ENCODE measurements at places on chromosomes 6 and 20.

DNA sequence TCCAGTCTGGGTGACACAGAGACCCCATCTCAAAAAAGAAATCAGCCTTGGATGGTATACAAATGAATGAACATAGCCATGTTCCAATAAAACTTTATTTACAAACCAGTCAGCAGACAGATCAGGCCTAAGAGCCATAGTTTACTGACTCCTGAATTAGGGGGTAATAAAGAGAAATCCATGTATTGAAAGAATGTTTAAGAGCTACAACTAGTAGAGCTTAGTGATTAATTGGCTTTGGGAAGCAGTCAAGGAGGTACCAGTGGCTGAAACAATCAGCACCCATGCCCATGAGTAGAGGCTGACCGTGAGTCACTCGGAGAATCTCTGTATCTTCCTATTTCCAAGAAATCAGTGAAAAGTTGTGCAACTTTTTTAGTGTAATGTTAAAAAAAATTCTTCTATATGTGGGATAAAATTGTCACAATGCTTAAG lies 223.6 kb upstream of the RREB1 start:
- no peak for DNase-seq

GRCh38 chr6:135830452-135830881 lies 21.0 kb upstream of the PDE7B start:
- DNase-seq = no peak

DNA sequence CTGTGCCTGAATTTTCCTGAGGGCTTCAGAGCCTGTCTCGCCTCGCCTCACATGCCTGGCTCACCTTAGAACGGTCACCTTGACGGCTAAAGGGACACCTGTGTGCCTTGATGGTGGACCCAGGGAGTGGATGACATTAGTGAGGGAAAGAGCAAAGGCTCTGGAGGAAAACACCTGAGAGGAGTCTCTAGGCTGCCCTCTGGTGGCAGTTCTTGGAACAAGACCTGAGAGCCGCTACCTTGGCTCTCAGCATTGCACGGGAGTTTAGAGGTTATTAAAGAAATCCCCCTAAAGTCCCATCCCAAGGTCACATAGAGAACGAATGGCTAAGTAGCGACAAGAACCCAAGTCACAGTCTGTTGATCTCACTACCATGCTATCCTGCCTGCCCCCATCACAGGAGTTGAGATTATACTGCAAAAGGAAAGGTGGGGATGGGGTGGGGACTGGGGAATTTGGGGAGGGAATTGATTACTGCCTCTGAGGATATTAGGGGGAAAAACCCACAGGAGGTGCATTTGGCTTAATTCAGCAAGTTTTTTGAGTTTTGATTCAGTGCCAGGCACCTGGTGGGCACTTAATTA lies 7.9 kb upstream of the CDSN start:
- DNase-seq = no peak

DNA sequence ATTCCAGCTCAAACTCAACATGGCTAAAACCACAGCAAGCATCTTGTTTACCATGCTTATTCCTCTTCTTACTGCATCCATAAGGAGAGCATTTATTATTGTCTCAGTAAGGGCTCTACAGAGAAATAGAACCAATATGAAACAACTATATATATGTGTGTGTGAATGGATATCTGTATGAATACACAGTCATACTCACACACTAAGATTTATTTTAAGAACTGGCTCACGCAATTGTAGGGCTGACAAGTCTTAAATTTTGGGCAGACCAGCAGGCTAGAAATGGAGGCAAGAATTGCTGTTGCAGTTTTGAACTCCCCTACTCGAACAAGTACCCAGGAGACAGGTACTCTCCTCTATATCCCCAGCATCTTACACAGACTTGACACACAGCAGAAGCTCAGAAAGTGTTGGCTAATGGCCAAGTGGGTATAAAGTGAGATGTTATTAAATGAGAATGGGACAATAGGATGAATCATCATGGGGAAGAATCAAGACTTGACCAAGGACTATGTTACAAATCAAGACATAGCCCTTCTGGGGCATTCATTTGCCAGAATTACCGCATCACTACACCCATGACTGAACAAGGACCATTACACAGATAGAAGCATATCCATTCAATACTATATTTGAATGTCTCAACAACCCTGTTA lies 13.0 kb downstream of the ZHX3 start:
- no peak for DNase-seq

- DNase-seq = no peak
These were observed 13.1 kb downstream of the QRSL1 start for GRCh38 chr6:106642476-106642875.

- DNase-seq = no peak
These were observed 22.1 kb downstream of the SLC35A1 start for GRCh38 chr6:87494761-87495422.

DNA sequence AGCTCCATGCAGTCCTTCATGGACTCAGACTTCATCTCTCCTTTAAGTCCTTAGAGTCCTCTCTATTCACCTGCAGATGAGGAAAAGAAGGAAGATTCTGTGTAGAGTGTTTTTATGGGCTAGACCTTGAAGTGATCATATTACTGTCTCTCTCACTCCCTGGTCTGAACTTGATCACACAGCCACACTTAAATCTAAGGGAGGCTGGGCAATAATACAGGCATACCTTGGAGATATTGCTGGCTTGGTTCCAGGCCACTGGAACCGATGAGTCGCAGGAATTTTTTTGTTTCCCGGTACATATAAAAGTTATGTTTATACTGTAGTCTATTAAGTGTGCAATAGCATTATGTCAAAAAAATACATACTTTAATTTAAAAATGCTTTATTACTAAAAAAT lies 59.2 kb upstream of the FOXO3 start:
- no peak for DNase-seq

DNA sequence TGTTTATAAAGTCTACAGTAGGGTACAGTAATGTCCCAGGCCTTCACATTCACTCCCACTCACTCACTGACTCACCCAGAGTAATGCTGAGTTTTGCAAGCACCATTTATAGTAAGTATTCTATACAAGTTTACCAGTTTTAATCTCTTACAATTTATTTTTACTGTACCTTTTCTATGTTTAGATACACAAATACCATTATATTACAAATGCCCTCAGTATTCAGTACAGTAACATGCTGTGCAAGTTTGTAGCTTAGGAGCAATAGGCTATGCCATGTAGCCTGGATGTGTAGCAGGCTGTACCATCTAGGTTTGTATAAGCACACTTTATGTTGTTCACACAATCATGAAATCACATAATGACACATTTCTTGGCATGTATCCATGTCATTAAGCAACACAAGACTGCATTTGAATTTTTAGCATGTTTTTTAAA lies 673.6 kb downstream of the CD109 start:
- DNase-seq = no peak

DNA sequence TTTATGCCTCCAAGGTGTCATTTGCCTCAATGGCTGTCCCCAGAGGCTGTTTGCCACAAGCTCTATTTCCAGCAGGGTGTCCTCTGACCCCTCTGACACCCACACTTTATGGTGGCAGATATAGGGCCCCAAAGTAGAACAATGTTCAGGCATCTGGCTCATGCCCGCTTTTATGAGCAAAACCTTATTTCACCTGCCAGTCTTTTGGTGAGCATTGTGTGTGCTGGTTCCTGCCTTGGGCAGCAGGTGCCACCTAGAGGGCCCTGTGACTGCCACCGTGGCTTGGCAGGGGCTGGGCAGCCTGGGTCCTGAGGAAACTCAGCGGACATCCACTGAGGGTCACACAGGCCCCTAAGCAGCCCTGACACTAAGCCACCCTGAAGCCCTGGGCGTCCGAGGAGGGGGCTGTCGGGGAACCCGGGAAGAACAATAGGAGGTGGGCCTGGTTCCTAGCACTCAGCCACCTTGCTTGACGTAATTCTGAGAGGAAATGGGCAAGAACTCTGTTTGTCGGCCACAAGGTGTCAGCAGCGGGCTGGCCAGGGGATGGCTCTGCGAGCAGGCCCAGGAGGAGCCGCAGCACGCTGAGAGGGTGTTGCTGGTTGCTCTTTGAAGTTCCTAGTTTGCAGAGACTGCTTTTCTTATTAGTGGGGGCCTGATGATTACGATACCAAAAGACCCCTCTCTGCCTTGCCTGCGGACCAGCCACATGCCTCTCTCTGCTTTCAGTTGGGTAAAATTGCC lies 148.9 kb downstream of the SCML4 start:
- peak; percentile 62 for DNase-seq

- DNase-seq = no peak
These were observed 11.5 kb upstream of the RPS6KA2 start for GRCh38 chr6:166638573-166638964.

GRCh38 chr6:43515808-43516207 lies 918 bp downstream of the YIPF3 start:
- no peak for DNase-seq

DNA sequence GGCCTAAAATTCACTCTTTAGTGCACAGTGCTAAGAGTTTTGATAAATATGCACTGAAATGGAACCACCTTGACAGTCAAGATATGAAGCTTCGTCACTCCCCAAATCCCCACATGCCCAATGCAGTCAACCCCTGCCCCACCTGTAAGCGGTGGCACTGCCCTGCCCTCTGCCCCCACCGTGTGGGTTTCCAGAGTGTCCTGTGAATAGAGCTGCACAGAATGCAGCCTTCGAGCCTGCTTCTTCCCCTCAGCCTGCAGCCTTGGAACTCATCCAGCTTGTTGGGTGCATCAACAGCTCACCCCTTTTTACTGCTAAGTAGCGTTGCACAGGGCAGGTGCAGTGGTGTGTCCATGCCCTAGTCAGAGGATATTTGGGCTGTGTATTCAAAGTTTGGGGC lies 216.3 kb downstream of the SYNDIG1 start:
- DNase-seq = no peak

GRCh38 chr6:88855541-88856147 lies 107.8 kb downstream of the RNGTT start:
- DNase-seq = no peak

- DNase-seq = no peak
These were observed 8.7 kb downstream of the FNDC11 start for GRCh38 chr20:63562461-63563224.

DNA sequence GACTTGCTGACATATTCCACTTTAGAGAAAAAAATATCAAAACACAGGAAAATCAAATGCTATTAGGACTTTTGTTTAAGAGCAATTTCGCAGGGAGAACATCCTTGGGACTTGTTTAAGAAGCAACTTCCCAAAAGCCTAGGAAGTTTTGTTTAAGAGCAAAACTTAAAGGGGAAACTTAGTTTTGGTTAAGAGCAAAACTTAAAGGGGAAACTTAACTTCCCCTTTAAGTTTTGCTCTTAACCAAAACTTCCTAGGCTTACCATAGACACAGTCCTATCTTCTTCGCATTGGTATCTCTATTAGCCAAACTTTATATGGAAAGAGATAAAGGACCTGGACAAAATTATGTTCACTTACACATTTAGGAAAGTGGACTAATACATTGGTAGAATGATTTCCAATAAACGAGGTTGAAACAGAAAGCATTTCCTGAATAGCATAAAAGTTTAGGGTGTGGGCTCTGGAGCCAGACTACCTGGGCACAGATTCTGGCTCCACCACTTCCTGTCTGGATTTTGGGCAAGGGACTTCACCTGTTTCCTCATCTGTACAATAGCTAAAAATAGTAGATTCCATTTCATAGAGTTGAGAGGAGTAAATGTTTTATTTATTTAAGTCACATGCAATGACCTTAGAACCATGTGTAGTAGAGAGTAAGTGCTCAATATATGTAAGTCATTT lies 15.7 kb downstream of the PAQR8 start:
- DNase-seq = no peak

GRCh38 chr6:131470534-131470933 lies 102.5 kb upstream of the ARG1 start:
- DNase-seq = peak; percentile 33

- DNase-seq = no peak
These were observed 71.4 kb downstream of the VTA1 start for GRCh38 chr6:142218446-142218845.

DNA sequence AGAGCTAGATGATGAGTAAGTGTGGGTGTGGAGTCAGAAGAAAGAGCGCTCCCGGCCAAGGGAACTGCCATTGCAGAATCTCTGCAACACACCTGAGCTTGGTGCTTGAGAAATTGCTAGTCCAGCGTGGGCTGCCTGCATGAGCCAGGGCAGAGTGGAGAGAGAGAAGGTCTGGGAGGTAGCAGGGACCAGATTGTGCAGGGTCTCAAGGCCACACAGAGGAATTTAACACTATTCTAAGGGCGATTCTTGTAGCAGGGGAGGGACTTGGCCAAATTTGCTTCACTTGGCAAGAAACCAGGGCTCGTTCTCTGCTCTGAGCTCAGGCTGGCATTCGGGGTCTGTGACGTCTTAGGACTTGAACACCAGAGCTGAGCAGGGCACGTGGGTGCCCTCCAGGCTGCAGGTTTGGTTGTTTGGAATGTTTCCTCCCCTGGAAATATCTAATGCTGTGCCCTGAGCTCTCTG lies 53.5 kb downstream of the BCAS4 start:
- no peak for DNase-seq

DNA sequence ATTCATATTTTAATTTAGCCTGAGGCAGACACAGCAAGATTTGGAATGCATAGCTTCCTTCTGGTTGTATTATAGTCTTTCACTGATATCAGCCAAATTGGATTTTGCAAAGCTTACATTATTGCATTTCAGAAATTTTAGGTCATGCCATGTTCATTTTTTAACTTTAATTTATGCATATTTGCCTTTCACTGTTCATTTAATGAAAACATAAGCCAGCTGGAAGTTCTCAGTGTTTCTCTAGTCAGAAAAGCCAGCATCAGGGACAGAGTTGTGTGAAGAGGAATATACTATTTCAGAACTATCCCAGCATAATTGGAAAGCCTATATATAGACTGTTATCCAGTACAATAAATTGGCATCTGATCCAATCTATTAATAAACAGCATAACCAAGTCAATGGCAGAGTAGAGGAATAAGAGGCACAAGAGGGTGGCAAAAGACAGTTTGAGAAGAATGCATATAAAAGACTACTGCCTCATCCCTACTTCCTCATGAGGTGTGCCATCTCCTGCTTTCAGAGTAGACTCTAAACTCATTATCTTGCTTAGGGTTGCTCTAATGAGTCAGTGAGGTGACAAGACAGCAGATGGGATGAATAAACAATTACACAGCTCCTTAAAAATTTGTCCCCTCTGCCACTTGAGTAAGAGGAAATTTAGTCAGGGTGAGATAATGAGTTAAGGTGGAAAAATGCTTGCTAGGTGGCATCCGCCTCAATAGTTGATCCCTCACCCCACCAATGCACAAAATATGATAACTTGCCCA lies 159.8 kb upstream of the HCRTR2 start:
- no peak for DNase-seq

- no peak for DNase-seq
These were observed 32.8 kb downstream of the PPP1R16B start for GRCh38 chr20:38838326-38838725.

DNA sequence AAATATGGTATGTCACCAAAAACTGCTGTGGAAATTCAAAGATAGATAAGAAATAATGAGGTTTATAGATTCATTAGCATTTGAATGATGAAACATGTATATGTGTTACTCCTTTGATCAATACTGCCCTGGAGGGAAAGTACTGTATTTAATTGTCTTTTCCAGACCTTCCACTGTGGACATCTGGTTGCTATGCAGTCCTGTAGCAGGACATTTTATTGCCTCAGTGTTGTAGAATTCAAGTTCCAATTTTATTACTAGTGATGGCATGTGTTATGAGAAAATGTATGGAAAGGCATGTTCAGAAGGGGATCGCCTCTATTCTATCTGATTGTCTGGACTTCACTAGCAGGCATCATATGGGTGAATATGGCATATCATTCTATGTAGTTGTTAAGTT lies 391.0 kb downstream of the TFAP2B start:
- no peak for DNase-seq

GRCh38 chr6:160041608-160042007 lies 72.7 kb downstream of the IGF2R start:
- no peak for DNase-seq
